Suprapubic skin (tissue), 4 donors: ENCODE measurements at places on chromosomes 16 and 17. TPM values are rescaled to one million over a fixed set of nuclear protein-coding genes. Genes with fewer than 3 reads are reported as not detected.

DNA sequence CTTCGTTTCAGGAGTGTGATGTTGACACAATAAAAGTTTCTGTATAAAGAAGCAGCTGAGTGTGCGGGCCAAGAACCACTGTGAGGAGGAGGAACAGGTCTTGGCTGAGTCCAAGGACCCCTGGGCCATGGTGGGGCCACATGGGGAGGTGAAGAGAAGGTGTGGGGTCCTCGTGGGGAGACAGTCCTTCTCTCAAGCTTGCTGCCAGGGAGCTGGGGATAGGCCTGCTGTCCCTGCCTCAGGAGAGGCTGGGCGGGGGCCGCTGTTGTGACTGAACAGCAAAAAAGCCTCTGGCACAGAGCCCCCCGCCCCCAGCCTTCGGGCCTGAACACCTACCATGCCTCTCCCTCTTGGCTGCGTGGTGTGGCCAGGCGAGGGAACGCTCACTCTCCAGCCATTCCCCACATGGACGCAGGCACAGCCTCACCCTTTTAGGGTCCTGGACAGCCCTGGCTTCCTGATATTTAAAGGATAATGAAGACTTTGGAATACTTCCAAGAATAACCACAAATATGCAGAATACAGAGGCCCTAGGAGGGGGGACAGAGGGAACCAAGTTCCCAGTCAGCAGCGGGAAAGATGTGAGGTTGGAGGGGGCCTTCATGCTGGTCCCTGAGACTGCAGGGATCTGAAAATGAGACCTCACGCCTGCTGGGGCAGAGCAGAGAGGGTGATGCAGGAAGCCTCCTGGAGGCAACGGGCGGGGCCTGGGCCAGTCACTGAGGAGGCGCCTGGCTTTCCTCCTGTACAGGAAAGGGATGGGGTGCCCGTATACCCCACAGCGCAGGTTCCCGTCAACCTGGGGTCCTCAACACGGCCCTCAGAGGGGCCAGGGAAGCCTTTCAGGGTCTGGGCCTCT, 100.0 kb upstream of the CREBBP start:
- no peak overlapping the region for H3K4me3 ChIP-seq
- no peaks in the 10 kb centered on the region for H3K27me3 ChIP-seq
- DNase-seq: no peak
- H3K36me3 ChIP-seq: peaks cover 29% of the 10 kb centered on the region

The C1QBP gene
- 173 TPM for total RNA-seq

DNA sequence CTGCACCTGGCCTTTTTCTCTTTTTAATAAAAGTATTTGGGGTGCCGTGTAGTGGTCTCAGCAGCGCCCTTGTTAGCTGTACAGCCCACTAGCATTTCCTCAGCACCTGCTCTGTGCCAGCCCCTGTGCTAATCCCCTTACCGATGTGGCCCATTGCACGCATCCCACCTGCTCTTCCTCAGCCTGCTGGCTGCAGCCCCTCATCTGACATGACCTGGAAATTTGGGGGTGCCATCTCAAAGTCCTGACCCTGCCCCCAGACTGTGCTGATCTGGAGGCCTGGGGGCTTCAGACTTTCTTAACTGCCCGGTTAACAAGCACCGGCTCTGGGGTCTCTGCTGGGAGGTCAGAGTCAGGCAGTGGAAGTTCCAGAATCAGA, 10.4 kb downstream of the GPRC5C start:
- DNase-seq: no peak
- peak overlapping the region; percentile 30 for H3K4me3 ChIP-seq
- no peaks in the 10 kb centered on the region for H3K27me3 ChIP-seq
- H3K36me3 ChIP-seq: peaks cover 15% of the 10 kb centered on the region
- peaks cover 47% of the 10 kb centered on the region for H3K4me1 ChIP-seq

The PYY gene
- total RNA-seq: not detected

The MRPL28 gene
- total RNA-seq: 66.7 TPM

The CBX8 gene
- 6.4 TPM for total RNA-seq

- no peaks in the 10 kb centered on the region for H3K36me3 ChIP-seq
- no peaks in the 10 kb centered on the region for H3K27me3 ChIP-seq
- H3K4me1 ChIP-seq: peaks cover 26% of the 10 kb centered on the region
- DNase-seq: no peak
- peak overlapping the region; percentile 73 for H3K27ac ChIP-seq
- peak overlapping the region; percentile 10 for H3K4me3 ChIP-seq
Measured at GRCh38 chr16:84526794-84527531, 22.5 kb upstream of the MEAK7 start.

- H3K4me1 ChIP-seq: no peaks in the 10 kb centered on the region
- no peak overlapping the region for H3K27ac ChIP-seq
- DNase-seq: no peak
- no peaks in the 10 kb centered on the region for H3K27me3 ChIP-seq
Measured at GRCh38 chr16:54694651-54695050, 236.0 kb upstream of the IRX5 start.

DNA sequence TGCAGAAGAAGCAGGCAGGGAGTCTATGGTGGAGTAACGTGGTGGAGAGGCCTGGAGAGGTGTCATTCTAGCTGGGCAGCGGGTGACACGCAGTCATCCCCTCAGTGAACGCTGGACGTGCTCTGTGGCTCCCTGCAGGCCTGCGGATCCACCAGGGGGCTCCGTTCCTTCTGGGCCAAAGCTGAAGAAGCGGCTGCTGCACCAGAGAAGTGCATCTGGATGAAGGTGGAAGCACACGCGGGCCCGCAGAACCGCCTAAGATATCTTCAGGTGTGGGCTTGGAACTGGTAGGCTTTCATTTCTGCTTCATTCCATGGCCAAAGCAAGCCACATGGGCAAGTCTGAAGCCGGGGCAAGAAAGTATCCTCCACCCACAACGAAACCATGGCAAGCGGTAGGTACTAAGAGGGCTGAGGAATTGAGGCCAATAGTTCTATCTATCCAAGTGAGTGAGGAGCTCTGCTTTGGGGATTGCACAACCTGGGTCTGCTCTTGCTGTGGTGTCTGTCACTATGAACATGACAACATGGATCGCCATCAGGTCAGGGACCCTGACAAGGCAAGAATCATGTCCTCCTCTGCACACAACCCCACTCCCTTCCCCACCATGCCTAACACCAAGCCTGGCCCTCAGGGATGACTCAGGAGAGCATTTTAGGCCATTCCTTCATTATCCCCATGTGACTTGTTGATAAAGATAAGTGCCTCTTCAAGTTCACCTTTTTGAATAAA, 78.9 kb upstream of the FBXO47 start:
- DNase-seq: peak; percentile 44
- no peak overlapping the region for H3K4me3 ChIP-seq
- H3K27me3 ChIP-seq: no peaks in the 10 kb centered on the region
- H3K36me3 ChIP-seq: no peaks in the 10 kb centered on the region
